ENCODE measurements at places on chromosomes 12 and 14.

DNA sequence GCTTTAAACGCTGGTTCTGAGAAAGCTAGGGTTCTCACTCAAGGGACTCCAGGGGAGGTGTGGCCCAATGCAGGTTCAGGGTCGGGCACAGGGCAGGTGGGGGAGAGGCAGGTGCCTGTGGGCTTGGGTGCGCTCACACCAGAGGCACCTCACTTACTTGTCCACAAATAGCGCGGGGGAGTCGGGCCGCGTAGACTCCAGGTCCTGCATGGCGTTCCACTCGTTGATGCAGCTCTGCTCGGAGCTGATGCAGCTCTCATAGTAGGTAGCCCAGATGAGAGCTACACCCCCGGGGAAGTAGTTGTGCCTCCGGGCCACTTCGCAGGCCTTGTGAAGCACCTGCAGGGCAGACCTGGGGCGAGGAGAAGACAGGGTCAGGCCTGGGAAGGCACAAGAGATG lies 49.9 kb downstream of the SSH1 start:
- DNase-seq = no peak

- no peak for DNase-seq
These were observed 39.6 kb upstream of the PIK3C2G start for GRCh38 chr12:18221726-18222125.

- DNase-seq = no peak
These were observed 119.4 kb downstream of the SAMD4A start for GRCh38 chr14:54686219-54686870.

DNA sequence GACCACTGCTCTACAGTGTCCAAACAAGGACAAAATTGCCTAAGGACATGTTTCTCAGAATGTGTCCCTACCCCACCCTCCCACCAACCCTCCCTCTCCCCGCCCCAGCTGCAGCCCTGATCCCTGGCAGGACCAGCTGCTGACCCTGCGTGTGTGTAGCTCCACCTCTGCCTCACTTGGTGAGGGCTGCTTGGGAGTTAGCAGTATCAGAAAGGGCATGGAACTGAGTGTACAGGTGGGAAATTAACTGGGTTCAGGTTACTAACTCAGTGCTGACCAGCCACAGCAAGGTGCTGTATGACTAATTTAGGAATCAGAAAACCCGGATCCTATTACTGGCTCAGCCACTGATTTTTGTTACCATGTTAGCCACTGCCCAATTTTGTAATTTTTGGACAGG lies 11.3 kb upstream of the PLEKHD1 start:
- DNase-seq = no peak

DNA sequence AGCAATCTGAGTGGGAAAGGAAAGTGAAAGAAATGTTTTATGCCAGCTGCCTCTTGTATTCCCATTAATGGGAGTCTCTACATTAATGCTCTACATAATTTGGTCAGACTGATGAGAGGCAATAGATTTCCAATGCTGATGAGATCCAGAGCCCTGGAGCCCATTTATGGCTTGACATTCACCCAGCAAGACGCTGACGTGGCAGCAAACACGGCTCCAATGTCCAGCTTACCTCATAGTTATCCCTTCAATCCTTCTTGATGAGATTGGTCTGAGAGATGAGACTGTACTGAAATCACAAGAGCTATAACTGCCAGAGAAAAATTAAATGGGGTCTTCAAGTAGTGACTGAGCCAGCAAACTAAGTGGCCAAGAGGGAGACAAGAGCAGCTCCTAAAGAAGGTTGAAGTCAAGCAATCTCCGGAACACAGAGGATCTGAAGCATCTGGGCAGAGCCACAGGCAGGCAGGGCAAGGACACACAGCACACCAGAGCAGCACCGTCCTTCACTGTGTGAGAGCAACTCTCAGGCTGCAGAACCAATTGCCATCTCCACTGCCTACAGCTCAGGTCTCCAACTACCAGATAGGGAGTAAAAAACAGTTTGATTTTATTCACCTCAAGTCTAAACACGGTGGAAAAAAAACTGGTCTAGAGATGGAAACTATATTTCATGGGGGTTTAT lies 7.3 kb upstream of the MYO1A start:
- DNase-seq = no peak

- DNase-seq = no peak
These were observed 1019.2 kb downstream of the BCL11B start for GRCh38 chr14:98252820-98253219.

GRCh38 chr12:123829561-123829960 lies 67.5 kb downstream of the DNAH10 start:
- no peak for DNase-seq

DNA sequence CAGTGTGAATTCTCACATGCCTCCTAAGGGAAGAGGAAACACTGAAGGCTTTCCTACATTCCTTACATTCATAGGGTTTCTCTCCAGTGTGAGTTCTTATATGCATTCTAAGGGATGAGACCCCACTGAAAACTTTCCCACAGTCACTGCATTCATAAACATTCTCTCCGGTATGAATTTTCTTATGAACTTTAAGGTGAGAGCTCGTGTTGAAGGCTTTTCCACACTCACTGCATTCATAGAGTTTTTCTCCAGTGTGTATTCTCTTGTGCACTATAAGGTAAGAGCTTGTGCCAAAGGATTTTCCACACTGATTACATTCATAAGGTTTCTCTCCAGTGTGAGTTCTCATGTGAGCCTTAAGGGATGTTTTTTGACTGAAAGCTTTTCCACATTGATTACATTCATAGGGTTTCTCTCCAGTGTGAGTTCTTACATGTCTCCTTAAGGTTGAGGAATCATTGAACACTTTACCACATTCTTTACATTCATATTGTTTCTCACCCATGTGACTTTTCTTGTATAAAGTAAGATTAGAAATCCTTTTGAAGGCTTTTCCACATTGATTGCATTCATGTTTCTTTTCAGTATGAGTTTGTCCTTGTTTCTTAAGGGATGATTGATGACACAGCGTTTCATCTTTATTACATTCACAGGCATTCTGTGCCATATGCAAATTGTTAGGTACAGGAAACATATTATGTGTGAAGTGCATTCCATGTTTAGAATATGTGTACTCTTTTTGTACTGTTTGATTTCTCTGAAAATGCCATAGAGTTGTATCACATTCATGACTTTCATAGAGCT lies 9.5 kb downstream of the ZNF891 start:
- no peak for DNase-seq

DNA sequence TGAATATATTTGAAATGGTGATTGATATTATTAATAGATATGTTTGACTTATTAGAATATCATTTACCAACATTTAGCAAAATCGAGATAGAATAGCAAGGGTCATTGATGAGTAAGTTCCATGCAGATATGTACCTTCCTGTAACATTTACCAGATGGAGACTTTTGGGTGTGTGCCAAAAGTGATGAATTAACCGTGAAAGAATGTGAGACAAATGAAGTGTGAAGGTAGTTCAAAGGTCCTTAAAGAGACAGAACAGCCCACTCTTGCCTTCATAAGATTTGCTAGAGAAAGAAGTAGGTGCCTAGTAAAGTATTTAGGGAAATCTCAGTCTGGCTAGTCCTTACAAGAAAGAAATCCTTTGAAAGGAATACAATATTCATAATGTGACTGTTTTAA lies 45.5 kb downstream of the FGD4 start:
- DNase-seq = peak; percentile 43

DNA sequence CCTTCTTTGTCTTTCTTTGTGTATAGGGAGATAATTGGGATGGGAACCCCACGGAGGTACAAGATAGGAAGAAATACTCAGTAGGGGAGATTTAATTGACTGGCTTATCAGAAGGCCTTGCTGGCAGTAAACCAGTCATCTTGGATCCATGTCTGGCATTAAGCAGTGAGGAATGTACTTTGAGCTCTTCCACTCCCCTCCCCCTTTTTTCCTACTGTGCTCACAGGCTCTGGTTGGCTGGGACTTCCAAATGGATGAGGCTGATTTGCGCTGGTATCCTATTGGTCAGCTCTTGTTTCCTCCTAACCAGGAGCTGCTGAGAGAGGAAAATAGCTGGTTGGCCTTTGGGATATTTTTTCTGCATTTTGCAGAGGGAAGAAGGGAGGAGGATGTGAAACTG lies 24.7 kb downstream of the NGDN start:
- no peak for DNase-seq

All from NCI-H1105 (cell line).